Osteocyte (in vitro differentiated cells): ENCODE measurements at places on chromosomes 1 and 21. TPM values are rescaled to one million over a fixed set of nuclear protein-coding genes. Genes with fewer than 3 reads are reported as not detected.
A peak's percentile ranks its signal among the peaks of the same experiment; 100 is the strongest.

Gene DTL
- total RNA-seq: 5.7 and 6.7 TPM in 2 replicates

Gene CELA3A
- total RNA-seq: not detected in 2 replicates

Gene TMEM240
- total RNA-seq: 12.4 and 16.6 TPM in 2 replicates

Gene PPIE
- total RNA-seq: 38.4 and 40.8 TPM in 2 replicates

Gene ADCY10
- total RNA-seq: 0.10 and 0.94 TPM in 2 replicates

Gene CYP4A11
- not detected in 2 replicates for total RNA-seq

Gene NR1I3
- not detected in 2 replicates for total RNA-seq

Gene THRAP3
- total RNA-seq: 117 and 118 TPM in 2 replicates

Gene GNG4
- total RNA-seq: 0.34 and 0.83 TPM in 2 replicates

Gene NCSTN
- total RNA-seq: 126 and 132 TPM in 2 replicates

Gene RPL11
- total RNA-seq: 823 and 843 TPM in 2 replicates

Gene RHD
- not detected in 2 replicates for total RNA-seq

Gene KCNE2
- total RNA-seq: 0.56 TPM in 1 of 2 replicates, not detected in the other

Gene C8B
- not detected in 2 replicates for total RNA-seq

Gene FMO5
- 1.8 and 2.2 TPM in 2 replicates for total RNA-seq

Gene ZBTB8A
- 10.7 and 11.5 TPM in 2 replicates for total RNA-seq

Gene TTC39A
- total RNA-seq: 0.73 and 1.3 TPM in 2 replicates

Gene NEXN
- 19.3 and 19.5 TPM in 2 replicates for total RNA-seq

Gene RGS13
- not detected in 2 replicates for total RNA-seq

Gene ALPL
- 41.6 and 43.4 TPM in 2 replicates for total RNA-seq

GRCh38 chr1:227353186-227353585 lies 34.9 kb upstream of the CDC42BPA start:
- no peak for DNase-seq

DNA sequence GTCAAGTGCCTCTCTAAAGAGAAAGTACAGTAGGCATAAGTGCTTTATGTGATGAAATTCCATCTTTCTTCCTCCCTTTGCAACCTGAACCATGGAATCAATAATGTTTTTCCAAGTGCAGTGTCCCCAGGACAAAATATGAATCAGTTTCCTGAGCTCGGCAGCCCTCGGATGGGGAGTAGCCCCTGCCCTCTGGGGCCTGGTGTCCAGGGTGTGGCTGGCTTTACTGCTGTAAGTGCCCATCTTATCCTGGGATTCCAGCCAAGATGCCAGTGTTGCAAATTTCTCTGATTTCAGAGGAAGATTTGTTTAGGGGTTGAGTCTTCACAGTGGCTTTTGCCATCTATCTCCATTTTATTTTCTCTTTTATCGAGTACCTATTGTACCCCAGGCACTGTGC lies 40.5 kb upstream of the SRP9 start:
- DNase-seq: no peak

- DNase-seq: no peak
Measured at GRCh38 chr1:25992689-25993171, 5.1 kb downstream of the PAFAH2 start.

- DNase-seq: no peak
Measured at GRCh38 chr1:181768930-181769280, 285.6 kb downstream of the CACNA1E start.

- DNase-seq: no peak
Measured at GRCh38 chr21:36005018-36005417, 55.3 kb downstream of the SETD4 start.

- peak; percentile 59 for DNase-seq
Measured at GRCh38 chr1:223244366-223245103, 101.5 kb upstream of the TLR5 start.

- DNase-seq: no peak
Measured at GRCh38 chr1:214208460-214208859, 72.5 kb upstream of the SMYD2 start.

- no peak for DNase-seq
Measured at GRCh38 chr21:44508711-44509445, 31.1 kb downstream of the KRTAP10-1 start.

- no peak for DNase-seq
Measured at GRCh38 chr21:43842742-43843141, 22.3 kb upstream of the AGPAT3 start.

GRCh38 chr1:20578062-20578461 lies 10.8 kb upstream of the CDA start:
- no peak for DNase-seq

- peak; percentile 53 for DNase-seq
Measured at GRCh38 chr21:34363733-34364132, at the start of gene KCNE2. KCNE2 (plus strand) TSS chr21:34364006; CDS start chr21:34370479, 6,473 bp downstream.

- DNase-seq: no peak
Measured at GRCh38 chr1:40423264-40423642, 27.0 kb upstream of the ZFP69B start.

GRCh38 chr1:44557778-44558177 lies 116.5 kb downstream of the TMEM53 start:
- DNase-seq: no peak

GRCh38 chr1:166165661-166166328 lies 1.0 kb downstream of the FAM78B start:
- no peak for DNase-seq

DNA sequence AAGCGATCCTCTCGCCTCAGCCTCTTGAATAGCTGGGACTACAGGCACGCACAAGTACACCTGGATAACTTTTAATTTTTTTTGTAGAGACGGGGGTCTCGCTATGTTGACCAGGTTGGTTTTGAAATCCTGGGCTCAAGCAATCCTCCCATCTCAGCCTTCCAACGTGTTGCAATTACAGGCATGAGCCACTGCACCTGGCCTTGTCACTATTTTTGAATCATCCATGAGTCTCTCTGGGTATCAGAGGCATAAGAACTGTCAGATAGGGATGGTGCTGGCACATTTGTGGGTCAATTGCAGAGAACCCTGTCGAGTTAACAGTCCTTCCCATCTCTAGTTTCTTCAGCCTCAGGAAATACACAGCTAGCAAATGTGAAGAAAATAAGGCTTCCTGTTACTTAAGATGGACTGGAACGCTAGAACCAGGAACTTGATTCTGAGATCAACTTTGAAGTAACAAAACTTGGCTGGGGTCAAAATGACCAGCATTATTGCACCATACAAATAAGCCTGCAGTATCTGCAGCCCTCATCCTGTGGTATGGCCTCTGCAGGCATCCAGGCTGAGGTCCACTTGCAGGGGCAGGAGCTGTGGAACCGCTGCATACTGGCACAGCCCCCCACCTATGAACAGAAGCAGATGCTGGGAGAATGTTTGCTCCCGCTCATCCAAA lies 124.3 kb upstream of the GADD45A start:
- no peak for DNase-seq

DNA sequence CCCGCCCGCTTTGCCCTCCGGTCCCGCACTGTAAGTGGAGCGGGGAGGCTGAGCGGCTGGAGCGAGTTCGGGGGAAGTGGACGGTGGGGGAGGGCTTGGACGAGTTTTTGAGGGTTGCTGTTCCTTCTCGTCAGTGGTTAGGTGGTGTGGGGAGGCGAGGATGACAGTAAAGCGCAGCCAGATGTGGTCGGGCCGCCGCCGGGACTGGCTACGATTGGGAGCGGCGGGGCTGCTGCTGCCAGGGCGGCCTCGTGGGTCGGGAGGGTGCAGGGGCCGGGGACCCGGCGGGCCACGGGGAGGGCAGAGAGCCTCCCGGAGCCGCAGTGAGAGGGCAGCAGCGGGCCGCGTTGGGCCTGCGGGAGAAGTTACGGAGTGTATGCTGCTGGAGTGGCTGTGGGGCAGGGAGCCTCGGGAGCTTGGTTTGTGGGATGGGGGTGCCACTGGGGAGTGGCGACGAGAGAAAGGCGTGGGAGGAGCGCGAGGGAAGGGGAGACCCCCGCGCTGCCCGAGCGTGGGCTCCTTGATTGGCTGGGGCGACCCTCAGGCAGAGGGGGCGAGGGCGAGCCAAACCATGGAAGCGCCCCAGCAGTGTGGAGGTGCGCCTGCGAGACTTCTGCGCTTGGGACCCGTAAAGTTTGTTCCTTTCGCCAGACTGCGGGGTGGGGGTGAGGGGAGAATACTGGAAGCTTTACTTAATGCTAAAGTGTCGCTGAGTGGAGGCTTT lies 2.1 kb downstream of the ADGRL2 start:
- DNase-seq: peak; percentile 90

- no peak for DNase-seq
Measured at GRCh38 chr1:86926883-86927282, 12.4 kb downstream of the HS2ST1 start.

DNA sequence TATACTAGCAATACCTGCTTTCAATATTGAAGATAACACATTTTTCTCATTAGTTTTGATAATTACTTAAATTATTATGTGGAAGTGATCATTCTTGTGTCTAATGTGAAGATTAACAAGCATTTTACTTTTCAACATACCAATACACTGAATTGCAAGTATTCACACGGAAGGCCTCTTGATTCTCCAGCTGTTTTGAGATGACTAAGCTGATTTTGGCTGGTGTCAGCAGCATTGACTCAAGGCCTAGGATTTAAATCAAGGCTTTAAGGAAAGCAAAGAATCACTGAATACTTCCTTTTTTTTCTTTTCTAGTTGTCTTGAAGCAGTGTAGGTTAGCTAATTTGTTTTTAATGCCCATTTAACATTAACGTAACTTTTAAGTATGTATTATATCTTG lies 373.7 kb downstream of the SRGAP2C start:
- no peak for DNase-seq

DNA sequence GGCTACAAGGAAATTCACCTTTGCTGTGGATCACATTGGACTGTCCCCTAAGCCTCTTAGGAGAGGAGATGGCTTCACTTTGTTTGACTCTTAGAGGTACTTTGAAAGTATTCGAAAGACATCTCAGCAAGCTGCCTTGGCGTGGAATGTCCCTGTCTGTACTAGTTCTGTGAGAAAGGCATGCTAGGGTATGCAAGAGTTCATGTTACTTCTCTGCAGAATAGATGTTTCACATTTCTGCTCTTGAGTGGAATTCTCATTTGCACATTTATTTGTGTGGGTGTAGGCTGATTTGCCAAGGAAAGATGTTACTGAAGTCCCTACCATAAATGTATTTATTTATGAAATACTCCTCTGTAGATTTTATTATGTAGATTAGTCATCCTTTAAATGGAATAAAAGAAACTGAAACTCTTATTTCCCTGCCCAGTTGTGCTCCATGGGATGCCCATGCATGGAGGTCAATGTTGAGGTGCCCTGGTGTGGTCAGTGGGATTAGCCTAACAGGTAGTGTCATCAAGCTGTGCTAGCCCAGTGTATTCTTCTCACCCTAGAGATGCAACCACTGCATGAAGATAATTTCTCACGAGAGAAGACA lies 13.8 kb downstream of the MIA3 start:
- DNase-seq: no peak

DNA sequence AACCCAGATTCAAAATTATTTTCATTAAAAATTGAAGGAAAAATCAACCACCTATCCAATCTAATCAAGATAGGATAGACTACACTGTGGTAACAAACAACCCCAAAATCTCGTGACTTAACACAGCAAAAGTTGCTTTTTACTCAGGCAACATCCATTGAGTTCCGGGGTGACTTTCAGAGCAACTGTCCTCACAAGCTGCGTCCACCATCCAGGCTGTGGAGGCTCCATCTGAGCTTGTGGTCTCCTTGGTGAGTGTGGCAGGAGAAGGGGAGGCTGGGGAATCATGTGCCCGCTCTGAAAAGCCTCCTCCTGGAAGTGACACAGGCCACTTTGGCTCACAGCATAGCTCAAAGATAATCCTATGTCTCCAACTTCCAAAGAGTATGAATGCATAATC lies 52.4 kb downstream of the CD2 start:
- no peak for DNase-seq

DNA sequence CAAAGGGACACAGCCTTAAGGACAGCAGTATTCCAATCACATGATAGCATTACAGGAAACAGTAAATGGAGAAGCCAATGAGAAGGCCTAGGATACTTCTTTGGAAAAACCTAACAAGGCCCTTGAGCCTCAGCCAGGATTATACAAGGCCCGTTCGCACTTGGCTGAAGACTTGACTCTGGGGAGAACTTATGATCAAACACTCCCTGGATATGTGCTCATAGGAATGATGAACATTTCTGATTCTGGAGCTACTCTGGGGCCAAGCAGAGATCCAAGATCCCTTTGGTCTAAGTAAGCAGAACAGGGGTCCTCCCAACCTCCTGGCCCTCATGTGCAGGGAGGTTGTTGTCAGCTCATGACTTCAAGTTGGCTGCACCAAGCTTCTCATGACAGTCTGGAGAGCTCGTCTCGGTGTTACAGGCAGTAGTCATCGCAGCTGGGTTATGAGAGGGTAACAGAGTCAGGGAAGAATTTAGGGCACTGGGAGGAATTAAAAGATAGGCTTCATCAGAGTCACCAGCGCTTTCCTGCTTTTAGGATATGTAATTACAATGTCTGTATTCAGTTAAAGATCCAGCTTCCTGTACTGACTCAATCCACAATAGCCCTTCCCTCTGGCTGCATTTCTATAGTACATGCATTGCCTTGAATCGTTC lies 92.5 kb upstream of the IRF2BP2 start:
- no peak for DNase-seq

DNA sequence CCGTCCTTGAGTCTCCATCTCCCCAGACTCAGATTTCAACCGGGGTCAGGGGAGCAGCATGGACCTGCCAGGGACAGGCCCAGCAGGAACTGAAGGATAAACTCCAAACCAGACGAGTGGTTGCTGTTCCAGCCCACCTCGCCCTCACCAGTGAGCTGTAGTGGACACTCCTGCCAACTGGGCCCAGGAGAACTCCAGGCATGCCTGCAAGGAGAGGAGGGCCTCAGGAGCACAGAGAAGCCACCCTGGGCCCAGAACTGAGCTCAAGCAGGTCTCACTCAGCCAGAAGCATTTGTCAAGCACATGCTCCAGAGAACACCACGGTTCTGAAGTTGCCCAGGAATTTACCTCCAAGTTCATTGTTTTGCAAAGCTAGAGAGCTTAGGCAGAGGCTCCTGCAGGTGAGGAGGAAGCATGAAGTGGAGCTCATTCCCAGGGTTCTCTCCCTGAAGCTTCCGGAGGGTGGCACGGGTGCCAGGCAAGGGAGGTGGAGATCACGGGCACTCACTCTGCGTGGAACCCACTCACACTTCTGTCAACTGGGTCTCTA lies 61.0 kb downstream of the MATN1 start:
- DNase-seq: no peak

DNA sequence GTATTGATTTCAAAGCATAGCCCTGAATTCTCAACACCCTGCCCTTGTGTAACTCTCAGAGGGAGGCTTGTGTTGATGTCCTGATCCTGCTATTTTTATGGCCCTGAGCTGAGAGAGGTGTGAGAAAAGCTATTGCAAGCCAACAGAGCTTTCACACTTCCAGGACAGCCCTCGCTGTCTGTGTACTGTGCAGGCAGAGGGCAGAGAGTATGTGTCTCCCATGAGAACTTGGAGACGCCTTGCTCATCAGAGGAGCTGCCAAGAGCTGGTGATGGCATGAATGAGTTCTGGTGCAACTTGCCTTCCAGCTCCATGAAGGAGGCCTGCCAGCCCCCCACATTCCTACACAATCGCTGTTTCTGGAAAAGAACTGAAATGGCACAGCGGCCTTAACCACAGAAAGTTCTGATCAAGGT lies 144.1 kb upstream of the AJAP1 start:
- no peak for DNase-seq
